Neural progenitor cell (in vitro differentiated cells): ENCODE measurements at places on chromosomes 1 and 21. TPM values are rescaled to one million over a fixed set of nuclear protein-coding genes. Genes with fewer than 3 reads are reported as not detected.

GRCh38 chr1:9426291-9426711, 113.0 kb upstream of the SLC25A33 start:
- DNase-seq = no peak

- no peak for DNase-seq
Observed at GRCh38 chr1:94416901-94417727, 1.1 kb upstream of the ABCD3 start.

GRCh38 chr21:15026370-15026769, 38.4 kb downstream of the NRIP1 start:
- DNase-seq = no peak

DNA sequence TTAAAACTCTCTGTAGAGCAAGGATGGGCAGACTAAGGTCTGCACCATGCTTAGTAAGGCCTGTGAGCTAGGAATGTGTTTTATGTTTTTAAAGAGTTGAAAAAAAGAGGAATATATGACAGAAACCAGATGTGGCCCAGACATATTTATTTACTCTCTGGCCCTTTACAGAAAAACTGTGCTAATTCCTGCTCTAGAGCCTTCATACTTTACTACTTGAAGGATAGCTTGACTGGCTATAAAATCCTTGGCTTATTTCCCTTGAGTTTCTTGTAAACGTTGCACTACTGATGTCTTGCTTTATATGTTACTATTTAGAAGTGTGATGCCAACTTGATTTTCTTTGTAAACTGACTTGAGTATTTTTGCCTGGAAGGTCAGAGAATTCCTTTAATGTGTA, 33.5 kb downstream of the CTBS start:
- no peak for DNase-seq

DNA sequence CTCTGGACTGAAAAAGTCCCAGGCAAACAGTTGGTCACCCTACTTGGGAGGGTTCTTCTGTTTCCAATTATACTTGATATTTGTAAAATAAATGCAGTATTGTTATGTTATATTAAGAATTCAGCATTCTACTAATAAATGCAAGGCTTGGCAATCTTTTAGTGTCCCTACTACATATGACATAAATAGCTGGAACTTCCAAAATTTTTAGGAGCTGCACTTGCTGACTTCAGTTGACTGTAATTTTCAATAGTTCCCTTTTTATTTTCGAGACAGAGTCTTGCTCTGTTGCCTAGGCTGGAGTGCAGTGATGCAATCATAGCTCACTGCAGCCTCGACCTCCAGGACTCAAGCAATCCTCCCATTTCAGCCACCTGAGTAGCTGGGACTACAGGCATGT, 20.0 kb downstream of the FOXD3 start:
- DNase-seq = no peak

DNA sequence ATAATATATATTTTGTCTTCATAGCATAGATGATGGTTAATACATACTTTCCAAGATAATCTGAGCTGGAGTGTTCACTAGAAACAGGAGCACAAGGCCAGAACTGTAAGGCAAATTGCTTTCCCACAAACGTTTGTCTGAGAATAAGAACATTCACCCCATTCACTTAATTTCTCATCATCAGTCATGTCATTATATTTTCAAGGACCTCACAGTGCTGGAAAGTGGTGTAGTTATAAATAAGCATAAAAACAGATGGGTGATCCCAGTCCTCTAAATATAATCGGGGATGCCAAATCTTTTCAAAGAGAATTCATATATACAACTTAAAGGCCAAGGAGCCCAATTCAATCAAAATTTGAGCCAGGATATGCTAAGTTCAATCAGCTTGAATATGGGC, 8.4 kb downstream of the PRRX1 start:
- DNase-seq = no peak

GRCh38 chr1:155322571-155322952, 1.9 kb downstream of the RUSC1 start:
- DNase-seq = peak; percentile 64

DNA sequence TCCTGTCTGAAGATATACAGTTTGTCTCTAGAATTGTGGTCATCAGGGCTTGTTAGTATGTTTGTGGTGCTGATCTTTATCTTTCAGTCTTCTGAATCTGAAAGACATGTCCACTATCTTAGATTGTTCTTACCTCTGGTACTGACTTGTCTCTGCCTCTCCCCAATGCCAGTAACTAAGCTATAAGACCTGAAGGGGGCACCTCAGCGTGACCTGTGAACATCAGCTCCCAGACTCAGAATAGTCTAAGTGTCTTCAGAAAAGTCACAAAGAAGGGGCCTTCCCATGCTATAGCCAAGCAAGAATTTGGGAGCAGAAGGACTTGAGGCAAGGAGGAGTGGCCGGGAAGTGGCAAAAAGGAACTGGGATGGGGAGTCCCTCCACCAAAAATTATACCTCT, 178.1 kb downstream of the NTNG1 start:
- DNase-seq = no peak

DNA sequence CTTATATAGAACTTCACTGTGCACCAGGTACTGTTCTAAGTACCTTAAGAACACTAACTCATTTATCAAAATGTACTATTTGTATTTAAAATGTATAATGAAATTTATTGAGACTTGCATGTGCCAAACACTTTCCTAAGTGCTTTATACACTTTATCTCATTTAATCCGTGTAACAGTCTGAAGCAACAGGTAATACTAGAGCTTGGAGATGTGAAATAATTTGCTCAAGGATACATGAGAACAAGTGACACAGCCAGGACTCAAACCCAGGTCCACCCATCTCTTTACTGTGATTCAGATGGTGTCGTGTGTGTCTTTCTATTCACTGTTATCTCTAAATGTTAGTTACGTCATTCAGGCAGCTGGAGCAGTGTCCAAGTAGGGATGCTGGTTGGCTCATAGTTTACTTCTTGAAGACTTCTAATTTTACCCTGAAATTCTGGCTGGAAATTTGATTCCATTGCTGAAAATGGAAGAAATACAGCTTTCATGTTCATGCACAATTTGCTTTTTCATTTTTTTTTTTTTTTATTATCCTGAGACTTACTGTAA, 169.7 kb upstream of the UBE2U start:
- no peak for DNase-seq

- no peak for DNase-seq
Observed at GRCh38 chr1:222168621-222169020, 379.3 kb downstream of the HHIPL2 start.

GRCh38 chr1:20057886-20058420, 12.0 kb upstream of the PLA2G5 start:
- DNase-seq = no peak

DNA sequence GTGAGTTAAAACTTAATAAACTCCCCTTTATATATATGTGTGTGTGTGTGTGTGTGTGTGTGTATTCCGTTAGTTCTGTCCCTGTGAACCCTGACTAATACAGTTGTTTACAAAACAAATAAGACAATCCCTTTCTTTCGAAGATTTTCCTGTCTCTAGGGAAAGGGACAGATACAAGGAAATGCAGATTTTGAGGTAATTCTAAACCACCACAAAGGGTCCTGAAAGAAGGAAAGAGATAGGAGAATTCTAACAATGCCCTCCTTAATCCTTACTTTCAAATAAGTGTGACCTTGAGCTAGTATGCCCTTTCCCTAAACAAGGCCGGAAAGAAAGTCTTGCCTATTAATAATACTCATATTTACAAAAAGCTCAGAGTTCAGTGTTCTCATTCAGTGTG, 164.8 kb upstream of the COL11A1 start:
- no peak for DNase-seq

DNA sequence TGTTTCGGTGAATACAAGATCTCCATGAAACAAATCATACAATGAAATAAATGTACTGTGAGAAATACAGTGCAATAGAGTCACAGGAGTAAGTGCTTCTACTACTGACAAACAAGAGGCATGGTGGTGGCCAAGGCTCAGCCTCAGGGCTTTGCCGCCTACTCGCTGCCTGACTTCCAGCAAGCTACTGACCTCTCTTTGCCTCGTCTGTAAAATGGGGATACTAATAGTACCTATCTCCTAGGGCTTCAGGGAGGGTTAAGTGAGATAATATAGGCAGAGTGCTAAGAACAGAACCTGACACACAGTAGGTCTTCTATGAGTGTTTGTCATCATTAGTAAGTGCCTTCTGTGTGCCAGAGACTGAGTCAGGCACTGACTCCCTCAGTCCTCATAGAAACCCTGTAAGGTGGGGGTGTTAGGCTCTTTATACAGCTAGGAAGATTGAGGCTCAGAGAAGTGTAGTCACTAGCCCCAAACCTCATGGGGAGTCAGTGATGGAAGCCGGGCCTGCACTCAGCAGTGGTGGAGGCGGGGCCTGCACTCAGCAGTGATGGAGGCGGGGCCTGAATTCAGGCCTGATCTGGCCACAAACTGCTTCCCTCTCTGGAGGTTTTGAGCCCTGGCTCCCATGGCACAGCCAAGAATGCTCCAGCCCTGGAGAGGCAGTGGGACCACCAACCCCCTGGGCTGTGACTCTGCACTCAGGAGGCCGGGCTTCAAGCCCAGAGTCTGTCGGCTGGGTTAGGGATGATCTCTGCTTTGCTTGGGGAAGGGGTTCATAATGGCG, 6.8 kb downstream of the BSND start:
- no peak for DNase-seq

- no peak for DNase-seq
Observed at GRCh38 chr1:64599242-64599641, 129.3 kb downstream of the CACHD1 start.

- no peak for DNase-seq
Observed at GRCh38 chr1:211632808-211633523, 42.5 kb downstream of the NEK2 start.

DNA sequence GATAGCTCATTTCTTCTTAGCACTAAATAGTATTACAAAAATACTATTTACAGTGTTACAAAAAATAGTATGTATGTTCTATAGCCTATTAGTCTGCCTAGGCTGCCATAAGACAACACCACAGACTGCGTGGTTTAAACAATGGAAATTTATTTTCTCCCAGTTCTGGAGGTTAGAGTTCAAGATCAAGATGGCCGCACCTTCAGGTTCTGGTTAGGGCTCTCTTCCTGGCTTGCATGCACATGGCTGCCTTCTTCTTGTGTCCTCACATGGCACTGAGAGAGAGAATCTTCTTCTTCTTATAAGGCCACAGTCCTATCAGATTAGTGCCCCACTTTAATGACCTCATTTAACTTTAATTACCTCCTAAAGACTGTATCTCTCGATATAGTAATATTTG, 4.1 kb downstream of the ATF6 start:
- no peak for DNase-seq

- no peak for DNase-seq
Observed at GRCh38 chr1:152806576-152806975, at the start of gene LCE1C. Gene LCE1C, minus strand, starts transcription at chr1:152806651. Its CDS starts 1,173 bp downstream, at chr1:152805478.

- no peak for DNase-seq
Observed at GRCh38 chr1:201479201-201479730, 10.3 kb upstream of the PHLDA3 start.

- no peak for DNase-seq
Observed at GRCh38 chr1:101732261-101732660, 264.5 kb downstream of the OLFM3 start.

GRCh38 chr1:57337623-57338022, 86.2 kb downstream of the DAB1 start:
- DNase-seq = no peak

GRCh38 chr1:147620543-147620942, 49.8 kb downstream of the ACP6 start:
- DNase-seq = no peak

- DNase-seq = no peak
Observed at GRCh38 chr21:31471865-31472264, 127.8 kb upstream of the TIAM1 start.

GRCh38 chr1:198465201-198466144, 75.0 kb downstream of the ATP6V1G3 start:
- peak; percentile 55 for DNase-seq

- DNase-seq = no peak
Observed at GRCh38 chr1:64537942-64538341, 68.0 kb downstream of the CACHD1 start.

DNA sequence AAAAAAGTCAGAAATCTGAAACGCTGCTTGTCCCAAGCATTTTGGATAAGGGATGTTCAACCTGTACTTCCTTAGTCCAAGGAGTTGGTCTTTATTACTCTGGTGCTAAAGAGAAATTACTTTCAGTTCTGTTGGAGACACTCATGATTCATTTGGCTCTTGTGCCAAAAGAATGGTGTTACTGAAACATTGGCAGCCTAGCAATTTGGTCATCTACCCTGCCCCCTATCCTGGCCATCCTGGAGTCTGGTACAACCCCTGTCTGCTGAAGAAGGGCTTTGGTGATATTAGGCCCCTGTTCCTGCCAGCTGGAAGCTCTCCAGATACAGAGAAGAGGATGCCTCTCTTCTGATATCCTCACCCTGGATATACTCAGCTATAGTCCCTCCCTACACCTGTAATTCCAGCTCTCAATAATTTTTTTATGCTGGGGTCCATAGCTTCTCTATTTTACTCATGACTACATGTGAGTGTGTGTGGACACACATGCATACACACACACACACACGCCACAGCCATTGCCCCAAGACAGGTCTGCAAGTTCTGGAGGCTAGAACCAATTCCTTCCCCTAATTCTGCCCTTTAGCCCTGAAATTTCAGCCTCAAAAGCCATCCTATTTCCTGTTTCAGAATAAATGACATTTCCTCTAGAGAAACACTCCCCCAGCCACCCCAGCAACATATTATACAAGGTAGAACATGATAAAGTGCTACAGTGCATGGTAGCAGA, 40.0 kb downstream of the LHX8 start:
- no peak for DNase-seq

DNA sequence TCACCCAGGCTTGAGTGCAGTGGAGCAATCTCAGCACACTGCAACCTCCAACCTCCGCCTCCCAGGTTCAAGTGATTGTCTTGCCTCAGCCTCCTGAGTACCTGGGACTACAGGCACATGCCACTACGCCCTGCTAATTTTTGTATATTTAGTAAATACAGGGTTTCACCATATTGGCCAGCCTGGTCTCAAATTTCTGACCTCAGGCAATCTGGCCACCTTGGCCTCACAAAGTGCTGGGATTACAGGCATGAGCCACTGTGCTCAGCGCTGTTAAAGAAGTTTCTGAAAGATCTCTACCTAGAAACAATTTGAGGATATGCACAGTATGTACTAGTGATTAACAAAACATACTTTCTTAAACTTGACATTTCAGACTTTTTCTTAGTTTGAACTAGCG, 182.6 kb upstream of the ESRRG start:
- no peak for DNase-seq

DNA sequence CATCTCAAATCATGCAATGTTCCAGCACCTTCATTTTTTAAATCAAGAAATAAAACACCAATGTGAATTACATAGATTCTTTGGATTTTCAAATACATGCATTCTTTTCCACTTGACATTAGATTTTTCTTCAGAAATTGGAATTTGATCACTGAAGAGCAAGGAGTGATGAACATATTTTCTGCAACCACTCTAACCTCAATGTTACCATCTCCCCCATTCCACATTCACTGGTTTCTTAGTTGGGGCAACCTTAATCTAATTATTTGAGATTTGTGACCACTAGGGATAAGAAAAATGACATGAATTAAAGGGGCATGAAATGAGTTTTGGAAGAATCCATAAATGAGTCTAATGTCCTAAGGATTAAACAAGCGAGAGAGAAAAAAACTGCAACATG, 168.7 kb upstream of the NR5A2 start:
- no peak for DNase-seq

The PADI3 gene
- 1.0 and 2.0 TPM in 2 replicates for total RNA-seq

The KRTAP10-7 gene
- not detected in 2 replicates for total RNA-seq

The S100A9 gene
- total RNA-seq = not detected in 2 replicates

The TNFSF4 gene
- 1.2 and 2.1 TPM in 2 replicates for total RNA-seq

The RGS1 gene
- total RNA-seq = not detected in 2 replicates

The NSL1 gene
- total RNA-seq = 63.7 and 77.6 TPM in 2 replicates

The MSH4 gene
- 0.09 TPM in 1 of 2 replicates, not detected in the other for total RNA-seq

The MATN1 gene
- total RNA-seq = 0.09 TPM in 1 of 2 replicates, not detected in the other

The CD84 gene
- total RNA-seq = not detected in 2 replicates

The CACNA1S gene
- 0.11 and 0.12 TPM in 2 replicates for total RNA-seq

The HLX gene
- 0.12 TPM in 1 of 2 replicates, not detected in the other for total RNA-seq

The C1orf105 gene
- 0.34 TPM in 1 of 2 replicates, not detected in the other for total RNA-seq
